Stimulated activated CD8-positive, alpha-beta memory T cell treated with anti-CD3 and anti-CD28 coated beads, Interleukin-4, amount 100 ng/mL, for 4 hours (primary cell): ENCODE measurements at places on chromosomes 6 and 20.

- DNase-seq, result no peak
Measured at GRCh38 chr20:48671141-48671540, 156.7 kb downstream of the PREX1 start.

GRCh38 chr6:27290065-27290849 lies 21.8 kb downstream of the POM121L2 start:
- no peak for DNase-seq

DNA sequence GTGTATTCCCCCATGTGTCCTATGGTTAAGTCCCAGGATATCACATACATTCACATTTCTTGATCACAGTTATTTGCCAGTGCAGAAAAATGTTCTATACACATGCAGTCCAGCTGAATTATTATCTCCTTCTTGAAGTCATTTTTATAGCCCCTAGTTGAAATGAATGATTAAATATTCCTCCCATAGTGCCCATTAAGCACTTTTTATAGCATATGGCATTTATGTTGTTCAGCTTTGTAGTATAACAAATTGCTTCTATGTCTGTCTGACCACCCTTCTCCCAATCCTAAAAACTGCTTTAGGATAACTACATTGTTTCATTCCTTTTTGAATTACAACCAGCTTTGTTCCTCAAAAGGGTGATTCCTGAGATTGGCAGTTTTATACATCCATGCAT lies 123.5 kb downstream of the ADGRB3 start:
- DNase-seq, result no peak

GRCh38 chr6:17820055-17820454 lies 113.3 kb upstream of the NUP153 start:
- no peak for DNase-seq

- no peak for DNase-seq
Measured at GRCh38 chr20:16296931-16297330, 276.3 kb downstream of the KIF16B start.

- DNase-seq, result no peak
Measured at GRCh38 chr6:4258733-4259132, 123.4 kb upstream of the ECI2 start.

DNA sequence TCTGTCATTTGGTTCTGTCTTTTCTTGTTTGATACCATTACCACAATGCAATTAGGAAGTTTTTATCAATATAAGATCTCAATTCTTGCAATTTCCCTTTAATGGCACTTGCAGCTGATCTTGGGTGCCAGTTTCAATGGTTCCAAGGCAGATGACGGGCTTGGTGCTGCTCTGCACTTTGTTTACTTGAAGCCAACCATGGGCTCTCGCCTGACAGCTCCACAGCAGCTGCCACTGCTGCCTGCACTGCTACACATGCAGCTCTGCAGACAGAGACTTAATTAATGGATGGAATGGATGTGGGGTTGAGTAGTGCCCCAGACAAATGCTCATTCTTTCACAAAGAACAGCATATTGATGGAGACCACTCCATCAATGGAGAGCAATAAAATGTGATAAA lies 1024.3 kb upstream of the EPHA7 start:
- DNase-seq, result no peak
